ENCODE measurements at places on chromosomes 4 and X.
A peak's percentile ranks its signal among the peaks of the same experiment; 100 is the strongest.

DNA sequence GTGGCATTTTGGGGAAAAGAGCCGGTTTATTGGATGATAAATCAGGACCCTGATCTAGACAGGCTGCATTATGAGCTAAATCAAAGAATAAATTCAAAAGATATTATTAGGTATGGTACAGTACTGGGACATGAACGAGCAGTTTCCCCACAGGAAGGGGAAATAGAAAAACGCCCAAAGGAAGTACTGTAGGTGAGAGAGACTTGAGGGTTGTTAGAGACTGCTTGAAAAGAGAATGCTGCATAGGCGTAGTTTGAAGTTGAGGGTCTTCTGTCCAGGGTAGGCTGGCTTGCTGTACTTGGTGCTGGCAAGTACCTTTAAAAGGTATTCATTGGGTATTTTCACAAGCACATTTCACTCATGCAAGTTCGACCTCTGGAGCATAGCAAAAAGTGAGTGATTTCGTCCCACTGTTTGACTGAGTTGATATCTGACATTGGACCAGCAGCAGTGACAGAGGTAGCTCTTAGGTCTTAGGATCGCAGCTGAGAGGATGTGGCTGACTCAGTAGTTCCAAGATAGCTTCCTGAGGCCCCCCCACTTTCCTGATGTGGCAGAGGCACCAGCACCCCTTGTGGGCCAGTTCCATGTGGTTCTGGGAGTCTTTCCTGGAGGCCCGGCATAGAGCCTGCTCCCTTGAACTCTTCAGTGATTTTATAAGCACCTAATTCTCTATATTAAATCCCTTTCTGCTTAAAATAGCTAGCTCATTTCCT, 64.3 kb downstream of the TMEM131L start:
- no peak for DNase-seq

GRCh38 chrX:475926-476723, 89.4 kb upstream of the PPP2R3B start:
- DNase-seq: no peak

DNA sequence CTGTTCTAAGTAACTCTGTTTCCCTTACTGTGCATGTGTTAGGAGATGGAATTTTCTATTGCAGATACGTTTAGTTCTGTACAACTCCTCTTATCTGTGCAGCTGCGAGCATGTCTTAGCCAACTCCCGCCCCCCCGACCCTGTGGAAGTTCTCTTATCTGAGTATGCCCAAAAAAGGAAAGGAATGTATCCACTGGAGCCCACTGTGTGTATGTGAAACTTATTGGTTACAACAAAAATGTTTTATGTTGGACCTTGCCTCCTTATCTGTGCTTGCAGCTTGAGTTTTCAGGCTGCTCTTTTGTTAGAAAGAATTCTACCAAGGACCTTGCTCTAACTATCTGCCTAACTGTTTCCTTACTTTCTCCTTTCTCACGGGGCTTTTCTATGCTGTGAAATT, 24.2 kb upstream of the DCAF8L2 start:
- no peak for DNase-seq

DNA sequence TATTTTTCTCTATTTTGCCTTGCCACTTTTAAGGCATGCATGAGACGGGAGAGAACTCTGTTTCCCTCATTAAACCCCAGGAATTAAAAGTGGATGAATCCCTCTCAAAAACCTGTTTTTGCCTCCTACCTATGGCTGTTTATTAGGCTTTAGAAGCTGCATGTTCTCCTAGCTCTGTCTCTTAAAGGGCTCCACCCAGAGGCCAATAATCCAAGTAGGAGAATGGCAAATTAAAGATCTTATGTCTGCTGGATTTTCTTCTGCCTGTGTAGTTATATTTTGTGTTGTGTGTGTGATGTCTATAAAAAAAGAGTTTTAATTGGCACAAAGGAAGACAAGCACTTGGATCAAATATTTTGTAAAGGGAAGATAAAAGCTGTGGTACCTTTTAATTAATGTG, 32.4 kb downstream of the MAGEC1 start:
- no peak for DNase-seq

- DNase-seq: no peak
Observed at GRCh38 chr4:167102475-167102874, 131.8 kb downstream of the SPOCK3 start.

DNA sequence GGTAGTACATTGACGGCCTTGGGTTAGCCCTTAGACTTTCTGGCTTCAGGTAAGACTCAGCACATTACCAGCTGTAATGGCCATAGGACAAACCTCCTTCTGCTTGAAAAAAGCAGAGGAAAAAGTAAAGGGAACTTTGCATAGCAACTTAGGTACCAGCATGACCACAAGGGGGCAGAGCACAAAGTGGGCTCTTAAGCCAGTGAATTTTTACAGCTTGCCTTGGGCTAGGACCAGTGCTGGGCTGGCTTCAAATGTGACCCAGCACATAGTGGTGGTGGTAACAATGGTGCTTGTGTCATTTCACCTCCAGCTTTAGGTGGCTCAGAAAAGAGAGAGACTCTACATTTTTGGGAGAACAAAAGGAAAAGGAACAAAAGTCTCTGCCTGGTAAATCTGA, 66.1 kb downstream of the KLHL4 start:
- no peak for DNase-seq

GRCh38 chr4:94525993-94526728, 74.4 kb downstream of the PDLIM5 start:
- DNase-seq: no peak

DNA sequence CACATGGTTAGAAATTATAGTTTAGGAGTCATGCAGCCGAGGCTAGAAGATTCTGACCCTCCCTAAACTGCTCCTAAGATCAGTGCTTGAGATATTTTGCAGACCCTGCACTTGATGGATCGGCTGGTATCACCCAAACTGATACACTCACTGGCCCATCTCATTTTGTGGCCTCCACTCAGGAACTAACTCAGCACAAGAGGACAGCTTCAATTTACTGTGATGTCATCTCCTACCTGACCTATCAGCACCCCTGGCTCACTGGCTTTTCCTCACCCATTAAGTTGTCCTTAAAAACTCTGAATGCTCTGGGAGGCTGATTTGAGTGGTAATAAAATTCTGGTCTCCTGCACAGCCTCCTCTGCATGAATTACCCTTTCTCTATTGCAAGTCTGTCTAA, 450.9 kb downstream of the PCDH10 start:
- DNase-seq: no peak

- DNase-seq: no peak
Observed at GRCh38 chrX:106331606-106332005, 163.5 kb downstream of the PWWP3B start.

GRCh38 chrX:25858273-25858880, 279.8 kb upstream of the MAGEB18 start:
- no peak for DNase-seq

DNA sequence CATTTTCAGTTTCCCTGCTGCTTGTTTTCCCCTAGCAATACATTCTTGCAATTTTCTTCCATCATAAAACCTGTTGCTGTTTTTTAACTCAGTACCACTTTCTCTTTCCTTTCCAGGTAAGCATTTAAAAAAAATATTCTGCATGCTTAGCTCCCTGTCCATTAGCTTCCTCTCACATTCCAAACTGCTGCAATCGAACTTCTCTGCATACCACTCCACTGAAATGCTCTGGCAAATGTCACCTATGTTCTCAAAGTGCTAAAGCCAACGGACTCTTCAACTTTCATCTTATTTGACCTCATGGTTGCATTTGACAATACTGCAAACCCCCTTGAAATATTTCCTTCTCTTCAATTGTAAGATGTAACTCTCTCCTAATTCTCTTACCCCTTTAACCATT, 192.7 kb downstream of the ANAPC10 start:
- DNase-seq: no peak

- DNase-seq: no peak
Observed at GRCh38 chrX:130173190-130173895, 1.6 kb downstream of the RAB33A start.

GRCh38 chr4:165627548-165627947, 245.5 kb upstream of the TLL1 start:
- DNase-seq: no peak

GRCh38 chr4:165874791-165875371, 1.8 kb downstream of the TLL1 start:
- DNase-seq: no peak

- no peak for DNase-seq
Observed at GRCh38 chrX:137263374-137263773, 229.6 kb upstream of the GPR101 start.

GRCh38 chrX:79592259-79592658, 225.1 kb upstream of the ITM2A start:
- no peak for DNase-seq

- no peak for DNase-seq
Observed at GRCh38 chr4:38842994-38843393, 13.6 kb downstream of the TLR6 start.

- no peak for DNase-seq
Observed at GRCh38 chrX:14941301-14941700, 68.1 kb downstream of the MOSPD2 start.

GRCh38 chrX:1453951-1454785, 1.5 kb upstream of the ASMTL start:
- DNase-seq: peak; percentile 85

DNA sequence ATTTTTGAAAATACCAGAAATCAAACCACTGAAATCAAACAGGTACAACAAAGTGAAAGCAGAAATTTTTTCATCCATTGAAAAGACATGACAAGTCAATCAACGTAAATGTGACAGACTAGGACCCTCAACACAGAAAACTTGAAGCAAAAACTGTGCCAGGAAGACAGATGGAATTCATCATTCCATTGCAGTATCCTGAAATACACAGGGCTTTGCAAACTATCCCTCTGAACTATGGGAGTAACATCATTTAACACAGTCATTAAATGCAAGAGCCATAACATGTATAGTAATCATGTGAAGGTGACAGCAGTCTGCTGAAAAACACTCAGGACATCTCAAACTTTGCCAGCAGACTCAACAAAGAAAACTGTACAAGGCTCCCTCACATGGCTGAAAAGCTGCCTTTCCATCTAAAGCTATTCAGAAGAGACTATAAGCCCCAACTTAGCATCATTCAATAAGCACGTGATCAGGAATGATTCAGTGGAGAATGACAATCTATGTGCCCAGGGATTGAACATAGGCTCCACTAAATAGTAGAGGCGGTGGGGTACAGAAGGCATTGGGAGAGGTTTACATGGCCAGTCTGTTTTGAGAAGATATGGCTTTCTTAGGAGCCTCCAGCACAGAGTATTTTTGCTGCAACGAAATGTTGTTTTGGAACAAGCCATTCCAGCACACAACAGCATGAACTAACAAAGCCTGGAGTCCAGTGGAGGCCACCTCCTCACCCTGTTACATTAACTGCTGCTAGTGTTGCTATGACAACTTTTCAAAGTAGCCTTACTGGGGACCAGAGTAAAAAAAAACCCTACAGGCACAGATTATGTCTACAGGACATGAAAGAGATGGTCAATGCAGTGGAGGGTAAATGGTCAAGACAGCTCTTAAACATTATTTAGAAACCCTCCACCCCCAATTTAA, 274.5 kb upstream of the NOCT start:
- DNase-seq: no peak

DNA sequence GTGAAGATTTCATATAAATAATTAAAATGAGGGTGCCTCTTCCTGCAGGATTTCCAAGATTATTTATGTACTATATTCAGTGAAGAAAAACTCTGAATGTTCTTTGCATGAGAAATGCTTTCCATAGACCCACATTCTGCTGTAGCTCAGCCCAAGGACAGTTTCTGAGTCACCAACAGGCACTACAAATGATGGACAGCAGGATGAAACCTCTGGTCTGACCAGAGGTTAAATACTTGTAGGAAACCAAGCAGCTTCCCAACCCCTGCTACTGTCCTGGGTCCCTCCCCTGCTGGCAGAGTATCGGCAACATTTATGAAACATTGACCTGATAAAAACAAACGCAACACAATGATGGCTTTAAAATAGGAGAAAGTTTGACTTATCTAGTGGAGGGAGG, 73.1 kb downstream of the CXXC4 start:
- DNase-seq: no peak

GRCh38 chrX:118534716-118535493, 39.3 kb downstream of the DOCK11 start:
- no peak for DNase-seq

GRCh38 chrX:132001127-132001526, 22.0 kb upstream of the STK26 start:
- no peak for DNase-seq

DNA sequence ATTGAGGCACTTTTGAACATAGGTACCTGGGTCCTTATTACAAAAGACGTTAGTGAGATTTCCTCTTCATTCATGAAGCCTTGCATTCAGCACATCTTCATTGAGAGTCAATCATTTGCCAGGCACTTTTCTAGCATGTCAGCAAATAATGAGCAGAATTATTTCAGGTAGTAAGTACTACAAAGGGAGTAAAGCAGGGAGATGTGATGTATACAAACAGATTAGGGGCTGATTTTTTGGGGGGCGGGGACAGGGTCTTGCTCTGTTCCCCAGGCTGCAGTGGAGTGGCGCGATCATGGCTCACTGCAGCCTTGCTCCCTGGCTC, 638 bp upstream of the CCKAR start:
- DNase-seq: no peak

GRCh38 chr4:67700116-67700737, 728 bp downstream of the UBA6 start:
- peak; percentile 7 for DNase-seq

GRCh38 chrX:136626891-136627290, 21.1 kb upstream of the CD40LG start:
- DNase-seq: no peak

DNA sequence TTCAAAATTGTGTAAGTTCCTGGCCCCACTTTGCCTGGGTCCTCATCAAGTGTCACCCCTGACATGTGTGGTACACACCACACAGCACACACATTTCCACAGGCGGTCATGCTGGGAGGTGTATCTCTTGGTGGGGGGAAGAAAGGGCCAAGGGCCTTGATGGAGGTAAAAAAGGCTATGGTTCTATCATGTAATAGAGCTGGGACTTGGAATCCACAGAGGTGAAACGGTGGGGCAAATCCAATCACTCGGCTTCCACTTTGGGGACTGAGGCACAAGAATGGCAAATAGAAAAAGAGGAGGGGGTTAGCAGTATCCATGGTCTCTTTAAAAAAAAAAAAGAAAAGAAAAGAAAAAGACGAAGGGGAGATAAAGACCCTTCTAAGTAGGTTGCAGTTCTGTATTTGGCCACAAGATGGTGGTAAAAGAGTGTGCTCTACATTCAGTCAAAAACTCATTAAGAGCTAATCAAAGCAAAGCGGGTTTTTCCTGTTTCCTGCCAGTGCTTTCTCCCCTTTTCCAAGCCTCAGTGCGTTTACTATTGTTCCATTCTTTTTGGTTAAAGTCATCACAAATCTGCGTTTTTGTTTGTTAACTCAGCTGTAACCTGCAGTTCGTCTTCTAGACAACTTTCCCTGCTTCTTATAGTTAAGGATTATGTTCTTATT, 37.0 kb upstream of the ATP6AP2 start:
- no peak for DNase-seq

GRCh38 chr4:182425302-182425701, 182.1 kb downstream of the TENM3 start:
- no peak for DNase-seq

DNA sequence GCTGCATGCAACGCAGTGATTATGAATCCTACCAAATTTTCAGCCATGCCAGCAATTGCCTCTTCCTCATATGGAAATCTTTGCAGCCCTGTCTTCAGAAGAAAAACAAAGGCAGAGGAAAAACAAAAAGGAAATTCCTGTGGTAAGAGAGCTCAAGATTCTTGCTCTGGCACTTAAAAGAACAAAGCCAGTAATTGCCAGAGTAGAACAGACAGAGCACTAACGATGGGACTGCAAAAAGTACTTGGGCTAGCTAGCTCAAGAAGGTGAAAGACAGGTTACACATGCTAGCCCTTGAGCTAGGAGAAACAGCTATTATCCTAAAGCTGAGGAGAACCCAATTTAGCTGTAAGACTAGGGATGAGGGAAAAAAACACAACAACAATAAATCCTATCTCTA, 582.3 kb downstream of the KCNIP4 start:
- no peak for DNase-seq

- no peak for DNase-seq
Observed at GRCh38 chr4:95548738-95549245, at the start of gene UNC5C. Gene UNC5C, minus strand, starts transcription at chr4:95548973.

Data from CD8-positive, alpha-beta memory T cell (primary cell).